ENCODE measurements at places on chromosomes 1 and 21.

DNA sequence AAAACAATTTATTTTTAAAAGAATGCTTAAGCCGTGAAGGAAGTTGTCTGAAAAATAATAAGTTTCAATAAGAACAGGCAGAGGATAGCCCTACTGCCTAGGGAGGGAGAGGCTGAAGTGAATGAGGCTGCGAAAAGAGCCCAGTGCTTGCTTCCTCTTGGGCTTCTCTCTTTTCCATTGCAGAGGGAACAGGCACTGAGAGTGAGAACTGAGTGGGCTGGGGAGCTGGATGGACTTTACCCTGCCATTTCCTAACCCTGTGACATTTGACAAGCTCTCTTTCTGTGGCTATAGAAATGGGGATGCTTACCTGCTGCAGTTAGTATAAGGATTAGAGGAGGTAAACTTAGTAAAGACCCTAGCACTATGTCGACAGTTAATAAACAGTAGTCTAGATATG is 30.0 kb downstream of the TENT5C start:
- no peak for DNase-seq

GRCh38 chr1:44273560-44274350 is 60.5 kb downstream of the DMAP1 start:
- DNase-seq, result no peak

GRCh38 chr1:57620605-57621004 is 196.7 kb upstream of the DAB1 start:
- DNase-seq, result no peak

DNA sequence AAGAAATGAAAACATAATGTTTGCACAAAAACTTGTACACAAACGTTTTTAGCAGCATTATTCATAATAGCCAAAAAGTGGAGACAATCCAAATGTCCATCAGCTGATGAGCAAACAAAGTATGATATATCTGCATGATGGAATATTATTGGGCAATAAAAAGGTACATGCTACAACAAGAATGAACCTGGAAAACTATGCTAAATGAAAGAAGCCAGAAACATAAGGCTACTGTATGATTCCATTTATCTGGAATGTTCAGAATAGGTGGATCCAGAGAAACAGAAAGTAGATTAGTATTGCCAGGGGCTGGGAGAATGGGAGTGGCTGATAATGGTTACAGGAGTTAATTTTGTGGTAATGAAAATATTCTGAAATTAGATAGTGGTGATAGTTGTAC is 19.0 kb downstream of the FBXO28 start:
- no peak for DNase-seq

GRCh38 chr1:29358183-29358582 is 121.9 kb downstream of the PTPRU start:
- no peak for DNase-seq

All from LoVo (cell line).